ENCODE measurements at places on chromosomes 1 and 21. TPM values are rescaled to one million over a fixed set of nuclear protein-coding genes. Genes with fewer than 3 reads are reported as not detected.

ZFP69B gene
- 9.5 TPM for total RNA-seq

ADAMTS5 gene
- total RNA-seq, result not detected

RNU1-1 gene
- 2,538 TPM for total RNA-seq

CCDC30 gene
- 0.76 TPM for total RNA-seq

VWA5B1 gene
- not detected for total RNA-seq

OR2T11 gene
- total RNA-seq, result not detected

HSD3B1 gene
- not detected for total RNA-seq

CTH gene
- total RNA-seq, result 26.1 TPM

KRTAP19-1 gene
- total RNA-seq, result not detected

THEM5 gene
- total RNA-seq, result not detected

REN gene
- 1.7 TPM for total RNA-seq

NBPF11 gene
- total RNA-seq, result 6.5 TPM

CD48 gene
- total RNA-seq, result 0.42 TPM

OR2AK2 gene
- not detected for total RNA-seq

All from K562 (cell line).